ENCODE measurements at places on chromosomes 3 and 15.

GRCh38 chr3:141058996-141059395 lies 7.8 kb downstream of the SPSB4 start:
- DNase-seq = no peak

DNA sequence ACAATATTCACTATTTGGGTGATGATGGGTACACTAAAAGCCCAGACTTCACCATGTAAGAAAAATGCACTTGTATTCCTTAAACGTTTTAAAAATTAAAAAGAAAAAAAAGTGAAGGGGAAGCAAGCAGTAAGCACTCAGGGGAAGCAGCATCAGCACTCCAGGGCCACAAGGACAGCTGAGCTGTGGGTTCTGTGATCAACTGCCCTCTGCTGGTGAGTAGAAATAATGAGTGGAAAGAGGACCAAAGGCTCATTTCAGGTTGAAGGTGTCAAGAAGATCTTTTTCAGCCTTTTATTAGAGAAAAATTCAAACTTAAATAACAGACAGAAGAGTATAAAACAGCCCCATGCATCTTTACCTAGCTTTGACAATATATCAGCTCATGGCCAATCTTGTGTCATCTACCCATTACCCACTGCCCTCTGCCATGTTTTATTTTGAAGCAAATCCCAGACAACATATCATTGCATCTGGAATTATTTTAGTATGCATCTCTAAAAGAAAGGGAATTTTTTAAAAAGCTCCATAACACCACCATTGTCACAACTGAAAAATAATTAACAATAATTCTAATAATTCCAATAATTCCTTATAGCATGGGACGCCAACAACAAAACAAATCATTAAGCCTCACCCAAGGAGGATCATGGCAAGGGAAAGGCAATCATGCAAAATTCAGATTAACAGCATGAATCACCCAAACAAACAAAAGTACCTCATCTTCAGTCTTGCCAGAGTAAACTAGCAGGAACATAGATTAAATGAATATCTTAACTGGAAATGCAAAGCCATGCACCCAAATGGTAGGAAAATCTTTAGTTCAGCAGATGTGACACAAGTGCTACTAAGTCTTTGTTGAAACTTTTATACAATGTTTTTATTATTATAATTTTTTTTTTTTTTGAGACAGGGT lies 42.5 kb downstream of the TAMM41 start:
- peak; percentile 46 for DNase-seq

- no peak for DNase-seq
Measured at GRCh38 chr15:70708839-70709238, 54.5 kb downstream of the UACA start.

DNA sequence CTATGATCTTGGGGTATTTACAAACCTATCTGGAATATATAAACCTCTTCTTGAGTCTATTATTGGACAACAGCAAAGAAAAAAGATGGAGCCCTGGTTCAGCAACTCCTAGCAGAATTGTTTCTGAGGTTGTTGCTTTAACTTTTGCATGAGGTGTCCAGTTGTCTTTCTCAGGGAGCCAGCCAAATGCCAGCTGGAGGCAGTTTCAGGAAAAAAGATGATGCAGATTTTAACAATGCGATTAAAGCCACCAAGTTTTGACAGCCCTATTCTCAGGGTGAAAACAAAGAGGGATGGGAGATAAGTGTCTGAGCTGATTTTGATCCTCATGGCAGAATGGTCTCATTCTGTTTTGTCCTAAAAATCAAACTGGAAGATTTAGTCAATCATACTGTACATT lies 181.6 kb upstream of the RASGRP1 start:
- DNase-seq = no peak

GRCh38 chr3:3998140-3998922 lies 199.1 kb downstream of the LRRN1 start:
- DNase-seq = peak; percentile 23

- no peak for DNase-seq
Measured at GRCh38 chr3:115943579-115943978, 320.3 kb downstream of the GAP43 start.

DNA sequence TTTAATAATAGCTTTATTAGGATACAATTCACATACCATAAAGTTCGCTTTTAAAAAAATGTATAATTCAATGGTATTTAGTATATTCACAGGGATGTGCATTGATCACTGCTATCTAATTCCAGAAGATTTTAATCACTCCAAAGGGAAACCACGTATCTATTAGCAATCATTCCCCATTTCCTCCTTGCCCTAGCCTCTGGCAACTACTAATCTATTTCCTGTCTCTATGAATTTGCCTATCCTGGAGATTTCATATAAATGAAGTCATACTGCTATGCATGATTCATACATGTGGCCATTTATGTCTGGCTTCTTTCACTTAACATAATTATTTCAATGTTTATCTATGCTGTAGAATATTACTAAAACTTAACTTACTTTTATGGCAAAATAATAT lies 32.0 kb upstream of the CASR start:
- DNase-seq = no peak

- no peak for DNase-seq
Measured at GRCh38 chr3:42672515-42672914, 12.8 kb upstream of the KLHL40 start.

DNA sequence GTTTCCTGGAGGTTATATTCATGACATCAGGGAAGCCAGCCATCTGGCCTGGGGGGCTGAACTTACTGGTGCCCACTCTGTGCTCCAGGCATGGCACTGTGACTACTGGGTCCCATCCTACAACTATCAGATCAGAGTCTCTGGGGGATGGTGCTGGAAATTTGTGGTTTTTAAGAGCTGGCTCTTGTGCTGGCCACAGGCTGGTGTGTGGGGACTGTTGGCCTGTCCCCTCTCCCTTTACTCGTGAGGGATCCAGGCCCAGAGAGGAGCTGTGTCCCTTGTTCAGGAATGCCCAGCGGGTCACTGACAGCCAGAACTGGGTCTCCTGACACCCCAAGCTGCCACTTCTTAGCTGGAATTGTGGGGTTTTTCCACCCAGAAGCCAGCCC lies 44.5 kb upstream of the SEC22A start:
- DNase-seq = no peak

DNA sequence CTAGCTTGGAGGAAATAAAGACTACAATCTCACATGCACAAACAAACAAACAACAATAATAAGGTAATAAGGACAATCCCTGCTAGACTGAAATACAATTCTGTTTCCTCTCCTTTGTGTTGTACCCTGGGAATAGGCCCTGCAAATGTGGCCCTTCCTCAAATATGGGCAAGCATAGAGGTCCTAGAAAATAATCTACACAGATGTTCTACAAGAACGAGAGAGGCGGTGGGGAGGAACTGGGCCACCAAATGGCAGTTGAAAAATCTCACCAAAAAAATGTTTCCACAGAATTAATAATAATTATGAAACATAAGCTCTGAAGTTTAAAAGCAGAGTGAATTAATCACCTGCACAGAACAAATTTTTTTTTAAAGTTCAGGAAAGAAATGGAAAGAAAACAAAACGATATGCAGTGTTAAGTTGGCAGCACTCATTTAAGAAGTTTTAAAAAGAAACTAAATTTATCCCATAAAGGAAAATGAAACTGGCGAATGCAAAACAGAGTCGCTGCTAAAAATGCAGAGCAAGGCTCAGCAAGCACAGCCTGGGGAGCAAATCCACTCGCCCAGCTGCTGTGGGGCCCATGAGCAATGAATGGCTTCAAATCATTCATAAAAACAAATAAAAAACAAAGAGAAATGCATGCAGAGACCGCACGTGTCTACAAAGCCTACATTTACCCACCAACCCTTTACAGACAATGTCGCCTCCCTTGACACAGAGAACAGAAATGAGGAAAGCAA lies 475.4 kb downstream of the OCA2 start:
- no peak for DNase-seq

- DNase-seq = no peak
Measured at GRCh38 chr3:101676765-101677435, at the start of gene ZBTB11. TSS of gene ZBTB11 (minus strand) at chr3:101677132. CDS start at chr3:101676914, 218 bp downstream.

DNA sequence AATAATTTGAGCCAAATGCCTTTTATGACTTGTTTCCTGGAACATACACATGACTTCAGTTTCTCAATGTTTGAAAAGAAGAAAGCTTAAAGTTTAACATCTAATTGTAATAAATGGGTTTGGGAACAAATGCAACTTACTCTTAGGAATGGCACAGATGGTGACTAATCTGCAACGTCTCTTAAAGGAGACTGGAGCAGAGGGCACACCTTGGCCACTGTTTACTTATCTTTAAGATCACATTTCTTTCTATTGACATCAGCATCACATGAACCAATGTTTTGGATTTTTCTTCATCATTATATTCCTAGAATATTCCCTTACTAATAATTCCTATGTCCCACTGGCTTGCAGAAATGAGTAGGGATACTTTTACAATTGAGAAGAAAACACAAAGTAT lies 229.5 kb downstream of the CHL1 start:
- DNase-seq = no peak

GRCh38 chr15:74214324-74215021 lies 11.9 kb upstream of the STRA6 start:
- DNase-seq = no peak

DNA sequence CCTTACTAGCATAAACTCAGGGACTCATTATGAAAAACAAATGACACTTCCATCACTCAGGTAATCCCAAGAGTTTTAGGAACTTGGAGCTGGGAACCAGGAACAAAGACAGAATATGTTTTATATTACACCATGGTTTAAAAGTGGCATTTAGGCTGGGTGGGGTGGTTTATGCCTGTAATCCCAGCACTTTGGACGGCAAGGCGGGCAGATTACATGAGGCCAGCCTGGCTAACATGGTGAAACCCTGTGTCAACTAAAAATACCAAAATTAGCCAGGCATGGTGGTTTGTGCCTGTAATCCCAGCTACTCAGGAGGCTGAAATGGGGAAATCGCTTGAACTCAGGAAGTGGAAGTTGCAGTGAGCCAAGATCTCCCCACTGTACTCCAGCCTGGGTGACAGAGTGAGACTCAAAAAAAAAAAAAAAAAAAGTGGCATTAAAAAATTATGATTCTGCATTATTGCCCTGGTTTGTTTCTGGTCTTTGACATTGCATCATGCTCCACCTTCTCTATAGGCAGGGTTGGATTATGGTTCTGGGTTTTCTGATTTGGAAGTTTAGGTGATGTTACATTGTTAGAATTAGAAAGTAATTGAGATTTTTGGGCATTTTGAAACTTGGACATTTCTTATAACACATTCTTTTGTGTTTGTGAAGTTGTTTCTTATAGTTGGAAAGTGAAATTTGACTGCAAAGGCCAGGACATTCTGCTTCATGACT lies 19.0 kb downstream of the SQOR start:
- no peak for DNase-seq

- DNase-seq = no peak
Measured at GRCh38 chr3:105579439-105579838, 212.7 kb downstream of the ALCAM start.

DNA sequence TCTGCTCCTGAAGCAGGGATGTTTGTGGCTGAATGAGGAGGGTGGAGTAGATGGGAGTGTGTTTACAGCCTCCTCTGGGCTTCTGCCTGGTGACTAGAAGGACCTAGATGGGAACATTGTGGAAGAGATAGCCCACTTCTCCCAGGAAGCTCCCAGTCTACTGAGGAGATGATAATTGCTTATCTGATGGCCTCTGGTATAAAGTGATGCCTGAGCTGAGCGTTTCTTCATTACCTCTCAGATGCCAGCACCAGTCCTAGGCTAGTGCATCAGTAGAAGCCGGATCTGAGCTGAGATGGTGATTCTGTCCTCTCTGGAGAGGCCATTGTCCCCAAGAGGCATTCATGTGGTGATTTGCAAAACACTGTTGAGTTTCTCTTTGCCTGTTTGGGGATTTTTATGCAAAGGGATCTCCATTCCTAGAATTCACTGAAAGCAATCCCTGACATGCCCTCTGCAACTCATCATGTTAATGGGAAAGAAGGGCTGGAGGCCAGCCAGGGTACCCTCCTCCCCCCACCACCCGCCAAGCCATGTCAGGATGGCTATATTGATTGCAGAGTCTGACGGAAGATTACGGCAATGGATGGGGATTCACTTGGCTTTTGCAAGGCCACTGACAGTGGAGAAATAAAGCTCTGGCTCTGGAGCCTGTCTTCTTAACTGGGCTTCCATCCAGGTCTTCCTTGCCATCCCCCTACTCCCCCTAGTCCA lies 166.4 kb upstream of the ROPN1 start:
- DNase-seq = no peak

- no peak for DNase-seq
Measured at GRCh38 chr3:81913886-81914663, 152.6 kb upstream of the GBE1 start.

DNA sequence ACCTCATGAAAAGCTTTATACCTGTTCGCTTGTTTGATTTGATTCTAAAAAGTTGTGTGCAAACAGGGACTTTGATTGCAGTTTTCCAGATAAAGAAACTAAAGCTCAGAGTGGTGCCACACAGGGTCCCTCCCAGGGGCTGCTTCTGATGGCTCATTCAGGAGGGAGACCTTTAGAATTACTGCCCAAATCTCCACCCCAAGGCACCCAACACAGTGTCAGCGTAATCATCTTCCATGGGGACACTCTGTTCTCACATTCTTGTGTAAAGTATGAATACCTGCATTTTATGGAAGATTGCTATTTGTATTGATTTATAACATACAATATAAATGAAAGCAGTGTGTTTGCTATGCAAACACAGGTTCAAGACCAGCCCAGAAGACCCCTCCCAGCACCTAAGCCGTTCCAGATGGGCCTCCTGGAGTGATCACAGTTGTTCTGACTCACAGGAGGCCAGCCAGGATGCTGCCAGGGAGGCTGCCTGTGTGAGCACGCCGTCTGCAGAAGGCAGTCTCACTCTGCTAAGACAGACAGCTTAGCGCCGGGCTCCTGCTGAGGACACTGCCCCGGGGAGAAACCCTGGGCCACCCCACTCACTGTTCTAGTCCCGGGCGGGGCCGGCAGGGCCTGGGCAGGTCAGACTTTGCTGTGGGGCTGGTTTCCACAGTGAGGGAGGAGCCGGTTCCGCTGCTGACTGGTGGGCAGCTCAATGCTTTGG lies 185.6 kb downstream of the FAM43A start:
- DNase-seq = no peak

GRCh38 chr3:37163262-37164015 lies 10.9 kb downstream of the LRRFIP2 start:
- DNase-seq = no peak

DNA sequence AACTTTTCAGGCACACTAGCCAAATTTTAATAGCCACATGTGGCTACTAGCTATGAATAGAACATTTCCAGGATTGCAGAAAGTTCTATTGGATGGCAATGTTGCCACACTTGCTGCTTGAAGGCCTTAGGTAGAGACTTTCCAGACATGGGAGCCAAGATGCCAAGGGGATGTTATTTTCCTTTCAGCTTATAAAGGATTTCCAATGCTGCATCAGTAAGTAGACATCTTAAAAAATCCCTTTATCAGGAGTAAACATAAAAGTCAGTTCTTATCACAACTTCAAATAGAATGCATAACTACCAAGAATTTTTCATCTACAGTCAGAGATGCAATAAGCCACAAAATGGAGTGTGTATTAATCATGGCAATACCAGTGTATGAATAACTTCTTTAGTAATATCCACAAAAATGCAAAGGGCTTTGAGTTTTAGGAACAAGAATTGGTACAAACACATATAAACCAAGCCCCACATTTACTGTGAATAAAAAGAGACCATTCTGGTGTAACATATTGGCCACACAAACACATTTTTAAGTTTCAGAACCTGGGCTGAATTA lies 457.1 kb upstream of the ADAMTS9 start:
- DNase-seq = no peak
